ENCODE measurements at places on chromosomes 2 and 18.

DNA sequence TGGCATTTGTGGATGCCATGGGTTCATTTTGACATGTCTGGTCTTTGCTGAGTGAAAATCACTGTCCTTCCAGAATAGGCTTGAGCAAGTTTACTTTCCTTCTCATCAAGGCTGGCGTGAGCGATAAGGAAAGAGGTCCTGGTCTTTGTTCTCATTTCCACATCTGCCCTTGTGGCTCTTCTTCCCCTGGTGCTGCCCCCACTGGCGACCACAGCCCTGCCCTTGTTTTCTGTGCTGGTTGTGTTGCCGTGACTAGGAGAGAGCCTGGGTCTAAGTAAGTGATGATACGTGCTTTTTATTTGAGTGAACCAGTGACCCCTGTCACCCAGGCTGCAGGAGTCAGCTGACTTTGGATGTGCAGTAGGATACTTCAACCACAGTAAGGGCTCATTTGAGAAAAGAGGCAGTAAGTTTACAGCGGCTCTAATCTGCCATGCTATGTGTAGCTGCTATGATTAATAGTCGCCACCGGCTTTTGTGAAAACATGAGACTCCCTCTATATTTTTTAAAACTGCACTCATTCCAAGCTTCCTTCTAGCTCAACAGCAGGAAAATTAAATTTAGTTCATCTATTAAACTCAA, 441.7 kb downstream of the RNF144A start:
- no peak for DNase-seq

DNA sequence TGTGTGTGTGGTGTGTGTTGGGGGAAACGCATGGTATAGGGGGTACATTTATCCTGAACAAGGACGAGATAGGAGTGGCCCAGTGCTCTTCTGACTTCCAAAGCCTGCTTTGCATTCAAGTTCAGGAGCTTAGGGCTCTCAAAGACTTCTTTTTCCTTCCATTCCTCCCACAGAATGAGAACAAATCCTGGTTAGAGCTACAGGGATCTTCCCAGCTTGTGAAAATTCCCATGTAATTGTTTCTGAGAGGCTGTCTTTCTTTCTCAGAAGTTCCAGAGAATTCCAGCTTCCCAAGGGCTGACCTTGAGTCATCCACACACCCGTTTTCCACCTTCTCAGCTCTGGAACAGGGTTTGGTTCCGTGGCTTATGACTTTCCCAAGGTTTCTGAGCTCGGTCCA, 38.9 kb downstream of the FASTKD2 start:
- no peak for DNase-seq

- DNase-seq: no peak
Measured at GRCh38 chr2:27940090-27940671, 49.7 kb downstream of the BABAM2 start.

- DNase-seq: no peak
Measured at GRCh38 chr2:203605302-203605701, 70.2 kb upstream of the RAPH1 start.

- DNase-seq: no peak
Measured at GRCh38 chr2:3692375-3692774, 11.0 kb upstream of the DCDC2C start.

DNA sequence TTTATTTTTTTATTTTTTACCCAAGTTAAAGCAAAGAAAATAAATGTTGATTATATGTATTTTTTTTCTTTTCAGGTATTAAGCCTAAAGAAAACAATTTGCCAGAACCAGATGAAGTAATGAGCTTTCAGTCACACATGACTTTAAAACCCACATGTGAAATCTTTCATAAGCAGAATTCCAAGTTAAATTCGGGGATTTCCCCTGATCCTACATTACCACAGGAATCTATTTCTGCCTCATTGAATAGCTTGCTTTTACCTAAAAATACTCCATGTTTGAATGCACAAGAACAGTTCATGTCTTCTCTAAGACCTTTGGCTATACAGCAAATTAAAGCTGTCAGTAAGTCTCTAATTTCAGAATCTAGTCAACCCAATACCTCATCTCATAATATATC, 26.6 kb downstream of the GEN1 start:
- DNase-seq: no peak

GRCh38 chr2:70113359-70114070, 26.2 kb downstream of the PCBP1 start:
- DNase-seq: no peak

GRCh38 chr18:51588616-51589015, 391.1 kb upstream of the MEX3C start:
- DNase-seq: no peak

DNA sequence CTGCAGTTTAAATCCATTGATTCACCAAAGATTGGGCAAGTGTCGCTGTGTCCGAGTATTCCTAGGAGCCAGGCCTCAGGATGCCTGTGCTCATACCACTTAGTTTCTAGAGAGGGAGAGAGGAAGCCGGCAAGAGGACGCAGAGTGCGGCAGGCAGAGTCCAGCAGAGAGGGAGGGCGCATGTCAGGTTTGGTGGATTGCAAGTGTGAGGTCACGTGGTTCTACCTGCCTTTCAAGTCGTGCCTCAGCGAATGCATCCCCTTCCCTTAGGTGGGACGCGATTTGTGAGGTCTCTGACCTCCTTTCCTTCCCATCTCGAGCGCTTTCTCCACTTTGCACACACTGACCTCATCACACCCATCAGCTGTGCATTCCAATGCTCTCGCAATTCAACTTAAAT, 188.1 kb downstream of the TMEM18 start:
- DNase-seq: no peak
